ENCODE measurements at places on chromosomes 3 and 15. TPM values are rescaled to one million over a fixed set of nuclear protein-coding genes. Genes with fewer than 3 reads are reported as not detected.

Gene MASP1
- total RNA-seq, result not detected

Gene CACNA1D
- under 0.01 TPM for total RNA-seq

Gene TM4SF18
- 8.0 TPM for total RNA-seq

Gene SLC22A14
- total RNA-seq, result under 0.01 TPM

Gene RETNLB
- not detected for total RNA-seq

Gene CYP1A1
- 3.4 TPM for total RNA-seq

Gene TRIM42
- not detected for total RNA-seq

Gene WHAMM
- total RNA-seq, result 6.3 TPM

Gene CCR3
- total RNA-seq, result not detected

Gene LNP1
- total RNA-seq, result 0.48 TPM

Gene NR1I2
- not detected for total RNA-seq

Gene RBM6
- total RNA-seq, result 34.2 TPM

Gene SLC28A1
- not detected for total RNA-seq

Gene TMEM212
- total RNA-seq, result not detected

Gene WDR6
- total RNA-seq, result 54.7 TPM

Gene NLGN1
- 0.21 TPM for total RNA-seq

Gene GPR149
- total RNA-seq, result not detected

Gene SLC22A13
- total RNA-seq, result 0.24 TPM

Gene ATP2B2
- total RNA-seq, result under 0.01 TPM

Gene HHATL
- total RNA-seq, result not detected

Gene TXNRD3
- total RNA-seq, result 15.8 TPM

Gene PLA2G4F
- 3.9 TPM for total RNA-seq

Gene VILL
- total RNA-seq, result 25.5 TPM

Gene DAPK2
- 1.7 TPM for total RNA-seq

Gene UBA7
- 16.6 TPM for total RNA-seq
